T-helper 2 cell treated with Interferon-gamma antibody and Interleukin-4, amounts not matched to agents 5 μg/mL and 100 μg/mL, for 36 hours (primary cell): ENCODE measurements at places on chromosomes 5 and 9.

DNA sequence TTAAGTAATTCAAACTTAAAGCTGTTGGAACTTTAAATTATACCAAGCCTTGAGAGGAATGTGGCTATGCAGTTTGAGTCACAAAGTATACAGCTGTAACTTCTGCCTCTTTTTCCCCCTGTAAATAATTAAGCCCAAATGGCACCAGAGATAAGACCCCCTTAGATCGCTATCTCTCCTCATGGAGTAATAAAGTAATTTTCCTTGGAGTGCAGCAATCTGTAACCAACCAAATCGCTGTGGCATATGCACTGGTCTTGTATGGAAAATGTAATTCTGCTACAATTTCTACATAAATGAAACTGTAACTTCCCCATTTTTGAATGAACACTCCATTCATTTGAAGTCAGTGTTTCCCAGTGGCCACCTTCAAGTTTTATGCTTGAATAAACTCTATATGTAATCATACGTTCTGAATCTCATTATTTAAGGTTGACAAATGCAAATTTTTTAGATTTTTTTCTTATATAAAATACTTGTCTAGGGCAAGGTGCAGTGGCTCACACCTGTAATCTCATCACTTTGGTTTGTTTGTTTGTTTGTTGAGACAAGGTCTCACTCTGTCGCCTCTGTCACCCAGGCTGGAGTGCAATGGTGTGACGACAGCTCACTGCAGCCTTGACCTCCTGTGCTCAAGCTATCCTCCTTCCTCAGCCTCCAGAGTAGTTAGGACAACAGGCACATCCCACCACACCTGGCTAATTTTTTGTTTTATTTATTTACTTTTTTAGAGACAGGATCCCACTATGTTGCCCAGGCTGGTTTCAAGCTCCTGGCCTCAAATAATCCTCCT lies 12.3 kb downstream of the SUSD1 start:
- no peak for DNase-seq

DNA sequence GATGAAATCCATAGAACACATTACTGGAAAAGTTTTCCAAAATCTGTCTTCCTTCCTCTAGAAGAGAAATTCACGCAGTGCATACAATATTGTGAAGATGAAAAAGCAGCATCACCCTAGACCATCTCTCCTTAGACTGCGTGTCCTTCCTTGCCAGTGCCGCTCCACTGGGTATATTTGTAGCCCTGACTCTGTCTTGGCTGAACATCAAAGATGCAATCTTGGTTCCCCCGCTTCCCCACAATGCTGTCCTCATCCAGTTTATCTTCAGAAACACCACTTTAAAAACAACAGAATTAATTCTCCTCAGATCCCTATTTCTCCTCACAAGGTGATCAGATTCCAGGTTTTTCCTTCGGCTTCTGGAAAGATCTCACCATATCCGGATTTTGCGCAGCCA lies 53.9 kb downstream of the ROR2 start:
- no peak for DNase-seq

GRCh38 chr9:3342159-3342777 lies 183.5 kb downstream of the RFX3 start:
- DNase-seq = no peak

DNA sequence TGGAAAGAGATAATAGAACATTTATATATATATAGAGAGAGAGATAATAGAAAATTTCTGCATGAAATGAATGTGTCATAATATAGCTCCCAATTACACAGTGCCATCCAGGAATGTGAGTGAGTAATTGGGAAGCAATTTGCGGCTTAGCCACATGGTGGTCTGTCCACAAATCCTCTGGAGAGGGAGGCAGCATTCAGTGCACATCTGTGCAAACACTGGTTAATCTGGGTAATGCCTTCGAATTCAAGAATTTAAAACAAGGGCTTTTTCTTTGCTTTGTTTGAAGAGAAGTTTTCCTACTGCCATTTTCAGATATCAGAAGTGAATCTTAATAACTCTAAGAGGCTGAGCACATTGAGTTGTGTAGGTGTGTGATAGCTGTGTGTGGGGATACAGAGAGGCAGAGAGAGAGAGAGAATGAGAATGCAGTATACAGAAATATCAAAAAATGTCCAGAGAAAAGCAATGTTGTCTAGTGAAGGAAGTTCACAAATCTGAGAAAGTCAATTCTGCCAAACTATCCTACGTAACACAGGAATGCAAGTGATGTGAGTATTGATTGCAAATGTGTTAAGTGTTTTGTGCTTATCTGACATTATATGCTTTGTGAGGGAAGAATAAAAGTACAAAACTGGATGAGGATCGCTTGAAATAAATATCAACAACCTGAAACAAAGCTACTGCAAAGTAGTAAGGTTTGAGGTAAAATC lies 134.6 kb downstream of the EDIL3 start:
- DNase-seq = no peak

DNA sequence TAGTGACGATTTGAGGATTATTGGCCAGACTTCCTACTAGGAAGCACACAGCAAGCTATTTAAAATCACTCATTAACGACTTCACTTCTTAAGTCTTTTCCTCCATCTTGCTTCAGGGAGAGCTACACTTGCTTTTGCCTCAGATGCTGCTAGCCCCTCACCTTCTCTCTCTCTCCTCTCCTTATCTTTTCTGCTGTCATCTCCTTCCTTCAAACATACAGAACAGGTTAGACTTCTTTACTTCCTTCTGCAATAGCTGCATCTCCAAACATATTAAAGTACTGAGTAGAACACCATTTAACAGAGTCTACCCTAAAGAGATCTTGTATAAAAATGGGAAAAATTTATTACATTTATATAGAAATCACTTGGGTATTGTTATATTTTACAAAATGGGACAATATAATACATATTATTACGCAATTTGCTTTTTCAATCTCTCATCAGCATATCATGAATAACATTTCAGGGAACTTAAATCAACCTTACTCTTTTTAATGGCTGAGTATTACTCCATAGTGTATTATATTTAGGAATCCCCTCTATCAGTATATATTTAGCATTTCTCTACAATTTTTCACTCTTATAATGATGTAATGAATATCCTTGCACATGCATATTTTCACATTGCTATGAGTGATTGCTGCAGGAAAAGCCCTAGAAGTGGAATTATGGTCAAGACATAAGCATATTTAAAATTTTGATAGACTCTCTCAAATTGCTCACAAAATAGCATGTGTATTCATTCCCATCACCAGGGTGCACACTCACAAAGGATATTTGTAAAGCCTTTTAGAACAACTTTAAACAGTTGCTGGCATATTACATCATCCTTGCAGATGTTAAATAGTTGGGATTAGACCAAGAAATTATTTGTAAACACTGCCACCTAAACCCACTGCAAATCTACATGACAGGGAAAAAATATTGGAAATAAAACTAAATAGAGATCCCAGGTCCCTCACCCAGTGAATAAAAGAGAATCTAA lies 164.5 kb upstream of the NFIB start:
- DNase-seq = no peak
